ENCODE measurements at places on chromosomes 12 and 14.

DNA sequence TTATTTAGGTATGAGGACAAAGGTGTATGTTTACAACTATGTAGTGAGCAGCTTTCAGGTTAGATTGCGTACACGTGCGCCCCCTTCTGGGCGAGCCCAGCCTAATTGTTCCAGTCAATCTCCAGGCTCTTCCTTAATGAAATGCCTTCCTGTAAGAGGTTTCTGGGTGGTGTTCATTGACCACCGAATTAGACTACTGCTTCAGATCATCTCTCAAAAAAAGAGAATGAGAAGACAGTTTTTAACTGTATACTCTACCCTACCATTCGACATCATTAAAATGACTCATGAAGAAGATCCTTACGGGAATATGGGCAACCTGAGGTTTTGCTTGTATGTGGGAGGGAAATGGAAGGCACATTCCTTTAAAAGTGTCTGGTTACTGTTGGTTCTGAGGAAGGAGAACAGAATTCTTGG is 2.1 kb downstream of the LUM start:
- DNase-seq = no peak

- no peak for DNase-seq
These were observed 52.9 kb downstream of the APOBEC1 start for GRCh38 chr12:7612851-7613250.

GRCh38 chr12:24356240-24356804 is 406.9 kb upstream of the SOX5 start:
- DNase-seq = no peak

DNA sequence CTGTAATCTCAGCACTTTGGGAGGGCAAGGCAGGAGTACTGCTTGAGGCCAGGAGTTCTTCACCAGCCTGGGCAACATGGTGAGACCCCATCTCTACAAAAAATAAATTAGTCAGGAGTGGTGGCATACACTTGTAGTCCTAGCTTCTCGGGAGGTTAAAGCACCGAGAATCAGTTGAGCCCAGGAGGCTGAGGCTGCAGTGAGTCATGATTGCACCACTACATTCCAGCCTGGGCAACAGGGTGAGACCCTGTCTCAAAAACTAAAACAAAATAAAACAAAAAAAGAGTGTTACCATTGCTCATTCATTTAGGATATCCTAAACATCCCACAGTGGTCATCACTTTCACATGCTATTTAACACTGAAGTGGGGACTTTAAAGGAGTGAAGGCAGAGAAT is 7.8 kb downstream of the NEK9 start:
- DNase-seq = no peak

DNA sequence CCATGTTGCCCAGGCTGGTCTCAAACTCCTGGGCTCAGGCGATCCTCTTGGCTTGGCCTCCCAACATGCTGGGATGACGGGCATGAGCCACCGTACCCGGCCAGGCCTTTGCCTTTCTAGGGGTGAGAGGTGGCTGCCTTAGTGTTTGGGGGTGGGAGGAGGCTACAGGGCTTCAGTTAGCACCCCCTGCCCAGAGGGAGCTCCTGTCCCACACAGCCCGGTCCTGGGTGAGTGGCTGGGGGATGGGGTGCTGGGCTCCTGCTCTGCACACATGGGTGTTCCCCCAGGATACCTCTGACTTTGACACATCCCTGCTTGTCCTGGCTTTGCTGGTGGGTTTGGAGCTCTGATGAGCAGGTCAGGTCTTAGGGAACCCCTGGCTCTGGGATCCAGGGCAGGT is 9.9 kb downstream of the ULK1 start:
- DNase-seq = no peak

- no peak for DNase-seq
These were observed 35.7 kb downstream of the GNPTAB start for GRCh38 chr12:101795013-101795412.

DNA sequence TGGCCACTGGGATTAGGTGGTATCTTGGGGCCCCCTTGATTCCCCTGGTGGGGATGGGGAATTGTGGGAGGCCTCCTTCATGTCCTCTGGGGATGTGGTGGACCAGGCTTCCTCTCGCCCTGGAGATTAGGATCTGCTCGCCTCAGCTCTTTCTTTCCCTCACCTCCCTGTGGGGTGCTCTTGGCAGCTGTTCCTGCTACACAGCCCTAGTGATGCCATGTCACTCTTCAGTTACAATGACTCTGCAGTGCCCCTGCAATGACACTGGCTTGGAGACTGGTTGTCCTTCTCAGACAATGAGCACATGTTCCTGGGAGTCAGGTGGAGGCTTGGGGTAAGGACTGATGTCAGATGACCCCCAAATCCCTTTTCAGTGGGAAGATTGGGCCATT is 83.9 kb downstream of the ADCK1 start:
- no peak for DNase-seq

DNA sequence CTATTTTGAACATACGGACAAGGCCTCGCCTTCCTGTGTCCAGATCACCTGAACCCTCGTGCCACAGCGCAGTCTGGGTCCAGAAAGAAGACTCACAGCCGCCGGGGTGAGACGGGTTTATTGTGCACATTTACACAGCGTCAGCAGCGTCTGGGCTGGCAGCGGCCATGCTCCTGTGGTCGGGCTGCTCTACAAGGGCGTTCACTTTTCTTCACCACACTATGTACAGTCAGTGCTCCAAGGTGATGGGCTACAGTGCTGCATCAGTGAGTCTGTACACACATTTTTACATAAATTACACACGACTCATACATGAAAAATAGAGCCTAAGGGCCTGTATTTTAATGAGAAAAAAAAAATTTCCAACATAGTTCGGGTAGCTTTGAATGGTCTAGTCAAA is 18.0 kb downstream of the ZFYVE21 start:
- peak; percentile 69 for DNase-seq

DNA sequence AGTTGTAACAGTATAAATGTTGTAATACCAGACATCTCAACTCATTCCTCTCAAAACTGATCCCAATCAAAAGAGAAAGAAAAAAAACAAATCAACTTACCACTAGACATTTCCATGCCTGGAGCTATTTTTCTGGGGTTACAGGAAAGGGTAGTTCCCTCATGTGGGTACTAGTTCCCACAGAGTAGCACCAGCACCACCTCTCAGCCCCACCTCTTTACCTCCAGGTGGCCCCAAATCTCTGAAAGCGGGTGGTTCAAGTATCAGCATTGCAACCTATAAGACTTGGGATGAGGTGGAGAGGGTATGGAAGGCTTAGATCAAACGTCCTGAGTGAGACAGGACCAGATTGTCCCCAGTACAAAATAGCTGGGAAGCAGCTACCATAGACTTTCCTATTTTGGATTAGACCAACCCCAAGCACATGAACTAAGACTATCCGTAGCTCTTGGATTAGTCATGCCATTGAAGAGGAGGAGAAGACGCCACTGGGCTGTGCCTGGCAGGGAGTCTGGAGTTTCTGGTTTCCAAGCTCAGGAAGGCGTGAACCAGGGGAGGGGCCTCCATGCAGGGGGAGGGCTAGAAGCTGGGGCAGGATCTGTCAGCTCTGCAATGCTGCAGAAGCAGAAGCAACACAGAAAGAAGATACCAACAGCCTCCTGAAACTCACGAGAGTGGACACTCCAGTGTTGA is at the start of gene SLC39A2:
SLC39A2 (plus strand) TSS at position 620 of the 693 bp plus-strand sequence. CDS start 154 bp downstream, outside the sequence.
- DNase-seq = peak; percentile 64

DNA sequence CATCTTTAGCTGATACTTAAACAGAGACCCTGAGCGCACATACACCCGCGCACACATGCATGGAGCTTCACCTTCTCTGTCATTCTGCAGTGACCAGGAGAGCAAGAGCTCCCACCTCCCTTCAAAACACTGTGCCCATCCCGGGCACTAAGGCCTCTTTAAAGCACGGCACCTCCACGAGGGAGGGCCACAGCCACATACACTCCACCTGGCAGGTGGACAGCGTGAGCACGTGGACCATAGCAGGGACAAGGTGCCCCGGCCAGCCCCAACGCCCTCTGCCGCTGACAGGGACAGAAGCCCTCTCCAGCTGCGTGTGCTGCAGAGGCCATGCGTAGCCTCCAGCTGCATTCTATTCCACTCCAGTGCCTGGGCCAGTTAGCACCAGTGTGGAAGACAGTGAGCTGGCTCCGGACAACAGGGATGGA is 5.4 kb downstream of the GAPDH start:
- no peak for DNase-seq

GRCh38 chr12:18849080-18849479 is 111.2 kb downstream of the CAPZA3 start:
- DNase-seq = no peak

DNA sequence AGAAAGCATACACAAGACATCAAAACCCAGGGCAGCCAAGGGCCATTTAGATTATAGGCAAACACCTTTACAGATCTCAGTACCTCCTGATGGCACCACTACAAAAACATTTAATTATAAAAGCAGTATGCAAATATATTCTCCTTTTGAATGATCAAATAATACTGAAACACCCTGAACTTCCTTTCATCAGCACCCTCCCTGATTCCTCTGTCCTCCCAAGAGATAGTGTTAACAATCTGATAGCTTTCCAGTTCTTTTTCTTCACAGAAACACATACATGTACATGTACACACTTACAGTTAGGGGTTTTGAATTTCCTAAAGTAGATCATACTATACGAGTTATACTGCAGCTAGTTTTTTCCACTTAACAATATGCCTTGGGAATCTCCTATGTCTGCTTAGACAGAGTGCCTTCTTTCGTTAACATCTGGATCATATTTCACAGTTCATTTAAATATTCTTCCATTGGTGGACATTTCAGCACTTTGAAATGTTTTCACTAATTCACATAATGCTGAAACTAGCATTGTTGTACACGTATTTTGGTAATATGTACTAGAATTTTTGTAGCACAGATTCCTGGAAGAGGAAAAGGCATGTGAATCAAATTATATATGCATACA is 35.2 kb downstream of the TDG start:
- no peak for DNase-seq

DNA sequence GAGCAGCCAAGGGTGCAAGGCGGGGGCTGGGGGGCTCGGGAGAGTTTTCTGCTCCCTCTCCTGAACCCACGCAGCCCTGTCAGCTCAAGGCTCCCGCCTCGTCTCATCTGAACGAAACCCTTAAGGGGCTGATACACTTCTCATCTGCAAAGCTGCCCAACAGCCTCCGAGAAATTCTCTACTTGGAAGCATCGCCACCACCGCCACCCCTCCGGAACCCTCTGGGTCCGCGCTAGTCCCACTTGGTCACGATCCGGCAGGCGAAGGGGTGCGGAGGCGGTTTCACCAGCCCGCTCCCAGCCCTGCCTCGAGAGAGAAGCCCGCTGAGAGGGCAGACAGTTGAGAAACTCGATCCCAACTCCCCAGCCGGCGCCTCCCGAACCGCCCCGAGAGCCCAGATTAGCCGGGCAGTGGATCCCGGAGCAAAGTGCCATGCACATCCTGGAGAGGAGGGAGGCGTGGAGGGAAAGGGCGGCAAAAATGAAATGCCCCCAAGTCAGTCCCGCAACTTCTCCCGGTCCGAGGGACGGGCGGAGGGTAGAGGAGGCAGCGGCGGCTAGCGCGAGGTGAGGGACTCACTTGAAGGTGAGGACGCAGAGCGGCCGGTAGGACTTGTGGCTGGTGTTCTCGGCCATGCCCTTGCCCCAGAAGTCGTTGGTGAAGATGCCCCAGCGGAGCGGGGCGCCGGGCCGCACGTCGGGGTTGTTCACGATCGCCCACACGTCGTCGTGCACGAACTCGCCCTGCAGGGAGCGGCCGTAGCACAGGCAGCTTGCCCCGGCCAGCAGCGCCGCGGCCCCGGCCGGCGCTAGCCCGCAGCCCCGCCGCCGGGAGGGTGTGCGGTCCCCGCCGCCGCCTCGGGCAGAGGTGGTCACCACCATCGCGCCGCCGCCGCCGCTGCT is 620 bp downstream of the TMTC1 start:
- no peak for DNase-seq
